NCI-H1105 treated with DMSO at 0.1 percent for 48 hours (cell line): ENCODE measurements at places on chromosomes 11 and 22.
A peak's percentile ranks its signal among the peaks of the same experiment; 100 is the strongest.

- no peak for DNase-seq
Observed at GRCh38 chr11:69142895-69143294, 12.8 kb upstream of the SMIM38 start.

DNA sequence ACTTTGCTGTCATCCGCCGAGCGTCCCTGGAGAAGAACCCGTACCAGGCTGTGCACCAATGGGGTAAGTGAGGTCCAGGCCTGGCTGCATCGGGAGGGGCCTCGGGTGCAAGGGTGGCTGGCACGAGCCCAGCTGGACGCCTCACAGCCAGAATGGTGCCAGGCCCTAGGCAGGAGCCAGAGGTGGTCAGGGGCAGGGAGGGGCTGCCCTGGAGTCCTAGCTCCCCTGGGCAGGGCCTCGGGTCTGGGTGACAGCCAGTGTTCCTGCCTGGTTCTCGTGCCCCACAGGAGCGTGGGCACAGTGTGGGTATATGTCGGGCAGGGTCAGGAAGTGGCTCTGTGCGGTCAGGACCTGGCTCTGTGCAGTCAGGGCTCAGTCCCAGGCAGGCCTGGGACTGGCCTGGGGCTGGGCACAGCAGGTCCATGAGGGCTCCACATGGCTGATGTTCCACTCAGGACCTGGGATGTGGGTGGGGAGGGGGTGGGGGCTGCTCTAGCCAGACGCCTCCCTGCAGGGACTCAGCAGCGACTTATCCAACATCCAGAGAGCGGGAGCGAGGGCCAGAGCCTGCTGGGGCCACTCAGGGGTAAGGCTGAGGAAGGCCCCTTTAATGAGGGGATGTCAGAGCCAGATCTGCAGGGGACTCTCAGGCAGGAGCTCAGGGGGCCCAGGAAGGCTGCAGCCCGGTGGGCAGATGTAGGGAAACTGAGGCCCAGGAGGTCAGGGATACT is 1.2 kb downstream of the TSPAN32 start:
- DNase-seq = no peak

GRCh38 chr11:70935006-70935768 is 317.2 kb downstream of the SHANK2 start:
- DNase-seq = no peak

DNA sequence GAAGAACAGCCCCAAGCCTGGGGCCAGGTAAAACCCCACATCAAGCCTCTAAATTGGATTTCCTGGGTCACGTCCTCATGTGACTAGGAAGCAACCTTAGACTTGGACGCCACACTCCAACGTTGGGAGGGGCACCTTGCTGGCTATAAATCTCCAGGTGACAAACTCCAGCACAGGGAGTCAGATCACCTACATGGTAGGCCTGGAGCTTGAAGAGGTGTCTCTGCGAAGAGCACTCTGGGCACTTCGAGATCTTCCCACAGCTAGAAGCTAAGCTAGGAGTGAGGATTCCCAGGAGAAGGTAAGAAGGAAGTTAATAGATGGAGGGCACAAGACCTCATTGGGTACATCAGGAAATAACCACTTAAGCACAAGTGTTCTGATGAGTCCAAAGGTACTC is 77.1 kb upstream of the GNAZ start:
- DNase-seq = no peak

- DNase-seq = no peak
Observed at GRCh38 chr11:95517453-95517852, 272.1 kb downstream of the FAM76B start.

- DNase-seq = no peak
Observed at GRCh38 chr22:43077121-43077877, 11.9 kb downstream of the TTLL1 start.

DNA sequence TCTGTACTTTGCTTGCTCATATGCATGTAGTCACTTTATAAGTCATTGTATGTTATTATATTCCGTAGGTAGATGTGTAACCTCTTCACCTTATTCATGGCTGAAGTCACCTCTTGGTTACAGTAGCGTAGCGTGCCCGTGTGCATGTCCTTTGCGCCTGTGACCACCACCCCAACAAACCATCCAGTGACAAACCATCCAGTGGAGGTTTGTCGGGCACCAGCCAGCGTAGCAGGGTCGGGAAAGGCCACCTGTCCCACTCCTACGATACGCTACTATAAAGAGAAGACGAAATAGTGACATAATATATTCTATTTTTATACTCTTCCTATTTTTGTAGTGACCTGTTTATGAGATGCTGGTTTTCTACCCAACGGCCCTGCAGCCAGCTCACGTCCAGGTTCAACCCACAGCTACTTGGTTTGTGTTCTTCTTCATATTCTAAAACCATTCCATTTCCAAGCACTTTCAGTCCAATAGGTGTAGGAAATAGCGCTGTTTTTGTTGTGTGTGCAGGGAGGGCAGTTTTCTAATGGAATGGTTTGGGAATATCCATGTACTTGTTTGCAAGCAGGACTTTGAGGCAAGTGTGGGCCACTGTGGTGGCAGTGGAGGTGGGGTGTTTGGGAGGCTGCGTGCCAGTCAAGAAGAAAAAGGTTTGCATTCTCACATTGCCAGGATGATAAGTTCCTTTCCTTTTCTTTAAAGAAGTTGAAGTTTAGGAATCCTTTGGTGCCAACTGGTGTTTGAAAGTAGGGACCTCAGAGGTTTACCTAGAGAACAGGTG is 11.1 kb downstream of the CCND1 start:
- DNase-seq = no peak

- no peak for DNase-seq
Observed at GRCh38 chr11:57327721-57328120, 3.0 kb upstream of the TNKS1BP1 start.

GRCh38 chr11:121884626-121885025 is 231.4 kb downstream of the BLID start:
- DNase-seq = no peak

- DNase-seq = peak; percentile 42
Observed at GRCh38 chr11:29159552-29160465, 857.0 kb downstream of the KCNA4 start.

- DNase-seq = peak; percentile 8
Observed at GRCh38 chr11:13288375-13289029, 10.9 kb downstream of the BMAL1 start.

- DNase-seq = no peak
Observed at GRCh38 chr11:77287136-77287535, 14.3 kb downstream of the GDPD4 start.

GRCh38 chr11:116718955-116719501 is 53.8 kb downstream of the BUD13 start:
- DNase-seq = no peak

GRCh38 chr11:120318906-120319305 is 6.2 kb upstream of the TLCD5 start:
- DNase-seq = peak; percentile 11

DNA sequence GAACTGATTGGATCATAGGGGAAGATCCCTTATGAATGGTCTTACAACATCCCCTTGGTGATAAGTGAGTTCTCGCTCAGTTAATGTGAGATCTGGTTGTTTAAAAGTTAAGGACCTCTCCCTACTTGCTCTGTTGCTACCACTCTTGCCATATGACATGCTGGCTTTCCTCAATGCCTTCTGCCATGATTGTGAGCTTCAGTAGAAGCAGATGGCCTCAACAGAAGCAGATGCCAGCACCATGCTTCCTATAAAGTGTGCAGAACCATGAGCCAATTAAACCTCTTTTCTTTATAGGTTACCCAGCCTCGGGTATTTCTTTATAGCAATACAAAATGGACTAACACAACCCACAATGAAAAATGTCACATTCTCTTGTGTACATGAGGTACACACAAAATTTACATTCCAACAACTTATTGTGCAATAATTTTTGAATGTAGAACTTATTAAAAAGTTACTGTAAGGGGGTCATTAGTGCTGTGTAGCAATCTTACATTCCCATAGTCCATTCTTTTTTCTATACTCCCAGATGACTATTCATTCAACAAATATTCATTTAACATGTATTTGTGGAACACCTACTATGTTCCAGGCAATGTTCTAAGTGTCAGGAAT is 10.3 kb downstream of the CYP2R1 start:
- DNase-seq = no peak

GRCh38 chr11:14189874-14190273 is 169.1 kb downstream of the RRAS2 start:
- no peak for DNase-seq

DNA sequence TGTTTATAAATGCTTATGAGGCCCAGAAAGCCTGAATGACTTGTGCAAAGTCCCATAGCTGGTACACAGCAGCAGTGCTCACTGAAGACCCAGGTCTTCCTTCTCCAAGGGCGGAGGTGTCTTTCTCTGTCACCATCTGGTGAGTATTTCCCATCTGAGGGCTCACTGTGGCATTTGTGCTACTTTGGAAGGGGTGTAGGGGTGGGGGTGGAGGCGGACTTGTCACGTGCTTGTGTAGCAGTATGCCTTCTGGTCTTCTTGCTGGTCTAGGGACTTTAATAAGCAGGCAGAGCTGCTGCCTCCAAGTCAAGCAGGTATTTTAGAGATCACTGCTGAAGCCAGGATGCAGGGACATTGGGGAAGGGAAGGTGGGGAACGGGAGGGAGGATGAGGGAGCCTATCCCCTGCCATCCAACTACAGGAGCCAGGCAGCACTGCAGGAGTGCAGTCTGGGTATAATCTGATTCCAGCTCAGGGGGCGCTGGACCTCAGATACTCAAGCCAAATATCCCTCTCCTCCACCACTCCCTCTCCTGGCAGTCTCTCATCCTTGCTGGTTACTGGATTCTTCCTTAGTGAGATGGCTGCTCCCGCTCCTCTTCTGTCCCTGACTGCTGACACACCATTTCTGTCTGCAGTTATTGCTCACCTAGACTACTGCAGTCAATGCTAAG is 3.4 kb downstream of the ABCC8 start:
- no peak for DNase-seq

DNA sequence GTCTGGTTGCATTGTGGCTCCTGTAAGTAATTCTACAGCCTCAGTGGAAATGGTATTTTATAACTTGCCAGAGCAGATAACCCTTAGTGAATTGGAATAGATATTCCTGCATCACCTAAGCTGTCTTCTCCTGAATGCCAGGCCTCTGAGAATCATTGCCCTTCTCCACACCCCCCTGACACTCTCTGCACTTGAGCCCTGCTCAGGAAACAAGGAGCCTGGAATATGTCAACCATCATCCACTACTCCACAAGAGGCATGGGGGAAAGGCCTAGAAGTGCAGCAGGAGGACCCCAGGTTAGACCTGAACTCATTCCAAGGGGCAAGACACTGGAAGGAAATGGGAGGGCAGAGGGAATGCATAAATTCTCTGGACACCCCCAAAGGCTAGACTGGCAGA is 72.4 kb downstream of the DSCAML1 start:
- no peak for DNase-seq

GRCh38 chr22:41308054-41308453 is 6.7 kb downstream of the ZC3H7B start:
- no peak for DNase-seq

DNA sequence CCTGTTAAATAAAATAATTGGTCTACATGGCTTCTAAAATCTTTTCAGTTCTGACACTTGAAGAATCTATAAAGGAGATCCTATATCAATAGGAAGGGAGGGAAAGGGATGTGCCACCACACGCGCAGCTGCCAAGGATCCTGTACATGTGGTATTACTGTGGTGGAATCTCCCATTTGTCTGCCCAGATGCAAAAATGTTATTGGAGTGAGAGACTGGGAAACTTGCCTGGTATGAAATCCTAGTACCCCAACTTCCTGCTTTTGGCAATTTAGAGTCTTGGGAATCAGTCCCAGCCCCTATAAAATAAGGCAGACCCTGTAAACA is 81.9 kb upstream of the PICALM start:
- DNase-seq = no peak

DNA sequence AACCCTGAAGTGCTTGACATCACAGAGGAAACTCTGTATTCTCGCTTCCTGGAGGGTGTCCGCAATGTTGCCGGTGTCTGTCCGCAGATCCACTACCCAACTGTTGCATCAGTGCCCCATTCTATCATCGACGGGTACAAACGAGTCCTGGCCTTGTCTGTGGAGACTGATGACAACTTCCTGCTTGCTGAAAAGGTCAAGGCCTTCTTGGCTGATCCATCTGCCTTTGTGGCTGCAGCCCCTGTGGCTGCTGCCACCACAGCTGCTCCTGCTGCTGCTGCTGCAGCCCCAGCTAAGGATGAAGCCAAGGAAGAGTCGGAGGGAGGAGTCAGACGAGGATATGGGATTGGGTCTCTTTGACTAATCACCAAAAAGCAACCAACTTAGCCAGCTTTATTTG is 42.9 kb upstream of the DAGLA start:
- DNase-seq = no peak

GRCh38 chr11:1195682-1196515 is 27.0 kb upstream of the MUC5B start:
- no peak for DNase-seq

DNA sequence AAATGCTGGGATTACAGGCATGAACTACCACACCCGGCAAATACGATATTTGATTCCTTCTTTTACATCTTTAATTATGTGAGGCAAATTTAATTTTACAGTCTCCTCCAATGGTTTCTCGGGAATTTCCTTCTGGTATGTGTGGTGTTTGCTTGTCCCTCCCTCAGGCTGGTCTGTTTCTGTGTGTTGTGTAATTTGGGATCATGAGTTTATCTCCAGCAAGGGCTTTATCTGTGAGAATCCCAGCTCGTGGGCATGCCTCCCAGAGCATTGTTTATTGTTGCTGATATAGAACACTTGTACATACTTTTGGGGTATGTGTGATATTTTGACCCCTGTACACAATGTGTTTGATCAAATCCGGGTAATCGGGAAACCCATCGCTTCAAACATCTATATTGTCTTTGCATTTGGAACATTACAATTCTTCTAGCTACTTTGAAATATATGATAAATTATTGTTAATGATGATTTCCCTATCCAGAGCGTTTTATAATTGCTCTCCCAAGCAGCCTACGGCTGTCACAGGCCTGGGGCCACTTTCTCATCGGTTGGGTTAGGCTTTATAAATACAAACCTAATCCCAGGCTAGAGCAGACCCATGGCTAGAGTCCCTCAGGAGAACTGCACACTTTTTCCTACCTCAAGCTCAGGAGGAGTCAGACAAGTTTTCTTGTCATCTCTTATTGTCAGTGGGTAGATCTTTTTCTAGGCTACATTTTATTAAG is 15.0 kb upstream of the PRR5 start:
- DNase-seq = no peak

DNA sequence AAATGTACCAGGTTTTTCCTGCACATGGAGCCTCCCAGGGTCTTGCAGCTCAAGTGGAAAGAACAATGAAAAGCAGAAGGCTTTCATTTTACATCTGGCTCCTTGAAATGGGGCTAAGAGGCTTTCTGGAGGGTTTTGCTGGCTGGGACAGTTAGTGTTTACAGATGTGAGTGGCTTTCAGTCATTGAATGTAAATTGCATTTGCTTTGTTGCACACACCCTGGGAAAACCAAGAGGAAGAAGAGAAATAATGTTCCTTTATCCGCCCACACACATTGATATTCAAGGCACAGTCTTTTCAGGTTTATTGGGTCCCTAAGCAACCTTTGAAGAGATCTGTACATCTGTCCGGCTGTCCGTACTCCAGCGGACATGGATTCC is 144.5 kb downstream of the SPON1 start:
- peak; percentile 23 for DNase-seq
